ENCODE measurements at places on chromosomes 4 and X.

- peak; percentile 46 for DNase-seq
These were observed 519.5 kb downstream of the FGF13 start for GRCh38 chrX:138191998-138192397.

DNA sequence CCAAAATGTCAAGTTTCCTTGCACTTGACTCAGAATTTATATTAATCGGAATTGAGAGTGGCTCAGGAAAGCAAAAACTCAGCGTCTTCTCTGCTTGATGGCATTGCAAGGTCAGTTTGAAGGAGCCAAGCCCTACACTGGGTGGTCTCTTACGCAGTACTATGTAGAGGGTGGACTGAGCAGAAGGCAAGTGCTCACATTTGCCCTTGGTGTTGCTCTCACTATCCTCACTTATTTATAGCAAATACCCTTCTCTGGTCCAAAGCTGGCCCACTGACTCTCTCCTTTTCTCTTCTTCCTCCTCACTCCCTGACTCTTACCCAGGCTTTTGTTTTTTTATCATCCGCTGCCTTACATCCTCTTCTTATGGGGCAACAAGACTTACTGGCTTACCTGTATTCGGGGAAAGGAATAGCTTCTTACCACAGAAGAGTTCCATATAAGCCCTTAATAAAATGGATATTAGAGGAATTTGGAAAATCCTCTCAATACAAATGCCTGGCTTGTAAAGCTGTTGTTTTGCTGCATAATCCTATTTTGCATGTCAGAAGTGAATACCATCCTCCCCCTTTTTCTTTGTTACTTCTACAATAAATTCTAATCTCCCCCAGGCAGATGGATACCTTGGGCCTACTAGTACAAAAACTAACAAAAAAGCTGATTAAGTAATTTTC lies 24.8 kb upstream of the GATB start:
- no peak for DNase-seq

DNA sequence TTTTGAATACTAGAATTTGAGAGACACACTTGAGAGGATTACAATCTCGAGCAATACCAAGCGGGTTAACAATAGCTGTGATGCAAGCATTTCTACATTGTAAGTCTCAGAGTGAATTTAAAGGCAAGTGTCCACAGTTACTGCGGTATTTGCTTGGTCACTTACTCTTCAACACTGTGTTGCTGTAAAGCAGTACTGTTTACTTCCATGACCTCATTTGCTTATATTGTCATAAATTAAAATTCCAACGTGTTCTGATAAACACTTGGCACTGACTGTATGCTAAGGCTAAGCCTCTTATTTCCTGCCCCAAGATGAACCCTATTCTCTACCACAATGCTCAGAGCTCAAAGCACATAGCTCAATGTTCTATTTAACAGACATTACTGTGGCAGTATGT lies 11.1 kb downstream of the EXOC1L start:
- no peak for DNase-seq

DNA sequence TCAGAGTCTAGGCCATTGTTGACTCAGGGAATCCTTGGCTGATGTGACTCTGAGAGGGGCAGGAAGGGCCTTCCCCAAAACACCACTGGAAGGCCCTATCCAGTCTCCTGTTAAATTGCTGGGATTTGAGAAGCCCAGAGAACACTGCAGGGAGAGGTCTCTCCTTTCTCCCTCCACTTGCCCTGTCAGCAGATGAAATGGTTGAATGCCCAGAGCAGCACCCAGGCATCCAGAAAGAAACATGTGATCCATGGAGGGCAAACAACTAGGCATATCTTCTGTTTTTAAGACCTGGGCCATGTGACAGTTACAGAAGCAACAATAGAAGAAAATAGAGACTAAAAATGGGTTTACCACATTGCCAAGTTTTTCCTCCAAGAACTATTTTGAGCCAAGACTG lies 291.1 kb downstream of the QDPR start:
- no peak for DNase-seq

DNA sequence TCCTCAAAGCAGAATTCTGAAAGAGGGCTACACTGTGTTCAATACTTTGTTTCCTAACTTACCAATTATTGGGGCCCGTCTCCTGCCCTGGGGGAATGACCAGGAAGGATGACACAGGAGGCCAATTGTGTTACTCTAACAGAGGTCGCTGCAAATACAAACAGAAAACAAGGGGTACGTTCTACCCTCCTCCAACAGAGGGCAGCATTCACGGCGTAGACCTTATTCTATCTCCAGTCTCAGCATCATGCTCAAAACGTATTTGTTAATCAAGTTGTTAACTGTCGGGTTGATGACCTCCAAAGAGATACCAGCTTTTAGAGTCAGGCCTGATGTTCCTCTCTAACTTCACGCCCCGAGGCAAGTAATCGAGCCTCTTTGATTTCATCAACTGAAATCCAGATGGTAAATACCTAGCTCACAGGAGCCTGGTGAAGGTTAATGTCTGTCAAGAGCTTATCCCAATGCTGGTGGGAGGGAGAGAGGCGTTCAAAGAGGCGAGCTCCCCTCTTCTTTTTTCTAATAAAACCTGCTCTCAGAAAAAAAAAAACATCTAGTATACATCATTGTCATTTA lies 181.0 kb upstream of the KCNIP4 start:
- DNase-seq: peak; percentile 62

DNA sequence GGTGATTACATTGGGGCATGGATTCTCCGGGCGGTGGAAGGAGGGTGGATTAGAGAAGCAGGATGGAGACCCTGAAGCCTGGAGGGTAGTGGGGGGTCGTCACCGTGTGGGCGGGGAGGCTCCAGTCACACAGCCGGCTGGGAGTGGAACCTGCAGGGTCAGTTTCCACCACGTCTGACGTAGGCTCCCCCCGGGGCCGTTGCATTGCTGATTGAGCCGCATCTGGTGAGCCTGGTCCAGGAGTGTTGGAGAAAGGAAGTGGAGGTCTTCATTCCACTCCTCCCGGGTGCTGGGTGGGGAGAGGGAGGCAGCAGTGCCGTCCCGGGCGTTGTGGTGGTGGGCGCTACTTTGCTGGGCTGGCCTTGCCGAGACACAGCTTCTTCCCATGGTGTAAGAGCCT lies 28.1 kb downstream of the TBC1D14 start:
- DNase-seq: no peak

DNA sequence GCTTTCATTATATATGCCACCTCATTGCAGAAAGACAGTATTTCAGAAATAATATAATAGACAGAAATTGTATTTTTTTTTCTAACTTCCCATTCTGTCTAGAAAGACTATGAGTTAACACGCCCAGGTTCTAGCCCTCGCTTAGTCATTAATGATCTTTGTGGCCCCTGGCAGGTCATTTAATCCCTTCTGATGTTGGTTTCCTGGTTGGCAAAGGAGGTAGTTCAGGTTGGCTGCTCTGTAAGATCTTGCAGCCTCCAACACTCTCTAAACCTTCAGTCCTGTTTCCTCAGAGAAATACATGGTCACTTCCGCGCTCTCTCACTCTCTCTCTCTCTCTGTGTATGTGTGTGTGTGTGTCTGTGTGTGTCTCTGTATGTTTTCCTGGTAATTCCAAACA lies 156.3 kb upstream of the NOCT start:
- no peak for DNase-seq

DNA sequence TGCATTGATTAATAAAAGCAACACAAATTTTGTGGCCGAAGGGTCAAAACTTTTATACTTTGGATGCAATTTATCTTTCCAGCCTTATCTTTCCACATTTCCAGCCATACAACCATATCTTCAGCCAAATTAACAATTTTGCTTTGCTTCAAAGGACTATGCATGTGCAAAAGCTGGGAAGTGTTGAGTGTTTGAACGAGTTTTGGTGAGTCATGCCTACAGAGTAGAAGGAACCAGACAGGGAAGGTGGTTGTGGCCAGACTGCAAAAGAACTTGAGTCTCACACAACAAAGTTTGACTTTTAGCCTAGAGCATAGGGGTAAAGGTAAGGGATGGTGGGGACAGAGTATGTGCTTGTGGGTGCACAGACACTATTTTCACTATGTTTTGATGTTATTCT lies 53.0 kb upstream of the GABRA2 start:
- no peak for DNase-seq

DNA sequence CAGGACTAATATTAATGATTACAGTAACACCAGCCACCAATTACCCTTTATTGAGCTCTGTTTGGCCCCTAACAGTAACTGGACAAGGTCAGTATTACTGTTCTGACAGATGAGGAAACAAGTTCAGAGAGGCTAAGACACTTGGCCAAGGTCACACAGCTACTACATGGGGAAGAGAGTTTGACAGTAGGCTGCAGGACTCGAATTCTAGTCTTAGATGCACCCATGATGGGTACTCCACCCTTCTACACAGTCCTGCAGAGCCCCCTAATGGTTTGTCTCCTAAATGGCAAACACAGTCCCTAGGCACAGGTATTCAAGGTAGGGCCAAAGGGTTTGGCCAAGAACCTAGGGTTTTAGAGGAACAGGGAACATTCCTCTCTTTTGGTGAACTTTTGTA lies 93.9 kb downstream of the NSUN7 start:
- DNase-seq: no peak

- DNase-seq: no peak
These were observed 178.9 kb upstream of the SPANXN1 start for GRCh38 chrX:145068450-145068849.

DNA sequence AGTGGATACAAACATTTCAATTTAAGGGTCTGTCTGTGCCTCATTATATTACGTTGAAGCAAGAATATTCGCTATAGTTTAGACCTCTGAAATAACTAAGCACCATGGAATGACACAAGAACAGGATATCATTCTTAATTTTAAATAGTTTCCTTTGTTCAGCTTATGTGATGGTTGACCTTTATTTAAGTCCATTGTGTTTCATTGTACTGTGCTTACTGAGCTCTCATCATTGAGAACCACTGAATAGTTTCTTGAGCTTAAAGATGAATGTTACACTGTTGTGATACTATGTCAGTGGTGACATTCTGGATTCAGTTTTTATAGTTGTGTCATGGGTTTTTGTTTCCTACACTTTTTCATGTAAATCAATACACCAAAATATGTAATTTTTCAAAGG lies 239.3 kb downstream of the RPA4 start:
- no peak for DNase-seq

DNA sequence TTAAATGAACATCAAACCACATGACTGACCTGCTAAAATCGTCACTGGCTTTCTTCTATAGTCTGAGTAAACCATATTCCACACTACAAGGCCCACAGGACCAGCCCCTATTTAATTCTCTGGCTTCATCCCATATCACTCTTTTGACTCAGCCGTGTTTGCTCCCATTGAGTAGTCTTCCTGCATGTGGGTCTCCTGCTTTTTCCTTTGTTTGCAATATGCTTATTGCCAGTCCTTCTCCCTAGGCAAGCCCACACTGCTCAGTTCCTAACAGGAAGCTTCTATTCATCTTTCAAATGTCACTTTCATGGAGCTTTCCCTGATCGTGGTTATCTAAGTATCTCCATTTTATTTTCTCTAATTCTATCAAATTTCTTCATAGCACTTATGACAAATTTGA lies 329.6 kb downstream of the RAPGEF2 start:
- DNase-seq: no peak

DNA sequence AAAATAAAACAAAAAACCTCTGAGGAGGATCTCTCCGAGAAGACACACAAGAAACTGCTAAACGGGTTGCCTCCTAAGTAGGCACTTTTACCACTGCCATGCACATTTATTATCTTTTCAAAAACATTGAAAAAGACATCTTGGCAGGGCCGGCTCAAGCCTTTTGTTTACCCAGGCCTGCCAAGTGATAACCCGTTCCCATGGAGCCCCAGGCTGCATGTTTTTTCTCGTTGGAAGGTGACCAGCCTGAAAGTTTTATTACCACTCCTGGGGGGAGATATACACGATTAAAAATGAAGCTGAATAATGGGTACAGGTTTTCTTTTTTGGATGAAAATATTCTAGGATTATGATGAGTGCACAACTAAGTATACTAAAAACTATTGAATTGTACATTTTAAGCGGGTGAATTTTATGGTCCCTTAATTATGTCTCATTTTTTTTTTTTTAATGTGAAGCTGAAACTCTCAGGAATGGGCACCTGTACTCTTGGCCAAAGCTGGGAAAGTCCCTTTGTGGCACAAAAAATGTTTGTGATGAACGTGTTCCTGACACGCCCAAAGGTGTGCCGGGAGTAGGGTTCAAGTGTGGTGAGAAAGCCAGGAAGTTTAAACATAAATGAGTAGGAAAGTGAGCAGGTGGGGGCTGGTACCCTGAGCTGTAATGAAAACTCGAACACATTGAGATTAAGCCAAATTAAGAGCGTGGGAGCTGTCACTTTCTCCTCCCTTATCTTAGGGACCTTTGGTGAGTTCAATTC lies 1.5 kb upstream of the MAP7D2 start:
- no peak for DNase-seq

DNA sequence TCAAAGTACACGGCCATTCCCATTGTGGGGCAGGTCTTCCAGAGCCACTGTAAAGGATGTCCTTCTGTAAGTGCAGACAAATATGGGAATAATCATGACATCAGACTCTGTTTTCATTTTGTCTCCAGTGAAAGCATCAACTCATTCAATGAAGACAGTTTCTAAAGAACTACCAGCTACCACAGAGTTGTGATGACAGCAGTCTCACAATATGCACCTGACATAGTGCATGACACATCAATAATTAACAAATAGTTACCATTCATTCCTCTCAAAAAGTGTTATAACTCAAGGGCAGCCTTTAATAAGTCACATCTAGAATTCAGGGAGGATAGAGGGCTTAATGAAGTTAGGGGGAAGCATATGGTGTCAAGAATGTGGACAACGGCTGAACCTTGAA lies 20.2 kb downstream of the MTTP start:
- DNase-seq: no peak

DNA sequence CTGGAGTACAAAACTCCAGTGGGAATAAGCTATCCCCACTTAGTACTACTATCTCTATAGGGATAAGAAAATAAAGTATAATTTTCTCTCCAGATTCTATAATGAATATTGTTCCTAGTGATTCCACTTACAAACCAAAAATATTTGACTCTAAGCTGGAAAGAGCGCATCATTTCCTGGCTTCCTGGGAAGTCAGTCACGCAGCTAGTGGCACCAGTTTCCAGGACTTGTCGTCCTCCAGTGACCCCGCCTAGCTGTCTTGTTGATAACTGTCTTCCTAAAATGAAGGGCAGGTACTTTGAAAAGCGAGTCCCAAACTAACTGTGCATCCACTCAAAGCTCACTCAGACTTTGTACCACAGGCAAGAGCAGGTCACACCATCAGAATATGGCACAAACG lies 39.3 kb downstream of the LNX1 start:
- no peak for DNase-seq

DNA sequence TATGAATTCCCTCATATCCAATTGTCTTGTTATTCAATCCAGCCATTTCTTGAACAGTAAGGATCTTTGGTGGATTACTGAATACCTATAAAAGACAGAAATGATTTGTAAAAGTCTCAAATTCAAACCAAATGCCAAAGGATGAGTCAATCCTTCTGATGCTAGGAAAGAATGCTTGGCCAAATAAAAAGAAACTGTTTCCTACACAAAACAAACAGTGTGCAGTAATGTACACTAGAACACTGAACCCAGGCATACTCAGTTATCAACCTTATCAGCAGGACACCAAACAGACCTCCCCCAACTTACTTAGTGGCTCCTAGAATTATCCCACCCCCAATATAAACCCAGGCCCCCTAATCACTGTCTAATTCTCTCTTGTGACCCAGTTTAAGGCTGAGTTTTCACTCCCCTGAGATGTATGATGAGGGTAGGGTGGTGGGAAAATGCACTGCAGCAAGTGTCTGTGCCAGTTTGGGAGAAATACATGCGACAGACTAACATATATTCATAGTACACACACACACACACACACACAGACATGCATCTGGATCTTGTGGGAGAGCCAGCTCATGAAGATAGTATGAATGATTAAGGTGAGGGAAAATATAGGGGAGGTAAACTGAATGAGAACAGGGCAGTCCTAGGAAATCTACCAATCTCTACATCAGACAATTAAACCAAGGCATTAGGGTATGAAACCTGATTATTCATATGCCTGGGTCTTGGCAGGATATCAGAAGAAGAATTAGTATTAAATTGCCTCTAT lies 35.0 kb downstream of the CLDN2 start:
- no peak for DNase-seq
